Peyer's patch (tissue), 4 donors: ENCODE measurements at places on chromosomes 11 and 22. TPM values are rescaled to one million over a fixed set of nuclear protein-coding genes. Genes with fewer than 3 reads are reported as not detected.

Gene CNTF
- total RNA-seq: 5.3 TPM

Gene SPON1
- 48.7 TPM for total RNA-seq

Gene OR56A1
- not detected for total RNA-seq

Gene OR51S1
- not detected for total RNA-seq

Gene FAM180B
- not detected for total RNA-seq
